Left colon (tissue), 2 donors: ENCODE measurements at places on chromosomes 4 and X. TPM values are rescaled to one million over a fixed set of nuclear protein-coding genes. Genes with fewer than 3 reads are reported as not detected.

DNA sequence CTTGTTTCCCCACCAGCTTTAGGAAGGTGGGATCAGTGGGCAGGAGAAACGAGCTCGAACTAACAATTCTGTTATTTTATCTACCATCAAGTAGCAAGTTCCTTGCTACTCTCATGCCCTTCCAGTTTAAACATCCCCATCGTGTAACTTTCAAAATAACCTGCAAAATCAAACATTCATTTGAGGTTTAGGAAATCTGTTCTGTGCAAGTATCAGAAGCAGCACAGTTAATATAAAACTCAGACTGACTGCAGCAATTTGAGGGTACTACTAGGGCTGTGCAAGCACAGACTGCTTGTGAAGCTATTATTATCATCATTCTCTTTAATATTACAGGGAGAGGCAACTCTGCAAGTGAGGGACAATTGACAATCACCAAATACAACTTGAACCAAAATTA lies 48.0 kb downstream of the CHST7 start:
- DNase-seq: no peak

- DNase-seq: no peak
Measured at GRCh38 chrX:38898261-38898660, 97.0 kb downstream of the MID1IP1 start.

DNA sequence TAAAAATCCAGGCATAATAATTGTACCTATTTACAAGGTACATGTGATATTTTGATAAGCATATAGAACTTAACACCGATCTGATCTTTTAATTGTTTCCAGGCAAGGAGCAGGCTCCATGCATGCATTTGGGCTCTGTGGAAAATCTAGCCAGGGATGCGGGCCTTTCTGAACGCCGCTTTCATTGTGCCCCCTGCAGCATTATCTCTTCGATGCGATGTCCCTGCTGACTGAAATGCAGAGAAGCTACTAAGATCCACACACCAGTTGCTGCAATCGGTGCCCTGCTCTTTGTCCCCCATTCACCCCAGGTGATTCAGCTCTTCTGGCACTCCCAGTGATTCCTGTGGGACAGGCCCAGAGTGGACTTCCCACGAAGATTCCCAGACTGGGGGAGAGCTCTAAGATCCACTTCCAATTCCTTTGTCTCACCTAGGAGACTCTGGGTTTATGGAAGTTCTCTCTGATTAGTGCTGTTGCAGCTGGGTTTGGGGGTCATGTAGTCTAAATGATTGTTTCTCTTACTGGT lies 254.3 kb upstream of the AGA start:
- DNase-seq: no peak

DYNLT3 gene
- total RNA-seq: 21.0 TPM

NCAPG gene
- total RNA-seq: 4.4 TPM

NOCT gene
- total RNA-seq: 9.2 TPM

GRCh38 chr4:136743238-136743637 lies 789.1 kb downstream of the PCDH18 start:
- DNase-seq: no peak

PRR32 gene
- not detected for total RNA-seq

GRCh38 chr4:76709772-76710090 lies 188.2 kb downstream of the SOWAHB start:
- no peak for DNase-seq

DNA sequence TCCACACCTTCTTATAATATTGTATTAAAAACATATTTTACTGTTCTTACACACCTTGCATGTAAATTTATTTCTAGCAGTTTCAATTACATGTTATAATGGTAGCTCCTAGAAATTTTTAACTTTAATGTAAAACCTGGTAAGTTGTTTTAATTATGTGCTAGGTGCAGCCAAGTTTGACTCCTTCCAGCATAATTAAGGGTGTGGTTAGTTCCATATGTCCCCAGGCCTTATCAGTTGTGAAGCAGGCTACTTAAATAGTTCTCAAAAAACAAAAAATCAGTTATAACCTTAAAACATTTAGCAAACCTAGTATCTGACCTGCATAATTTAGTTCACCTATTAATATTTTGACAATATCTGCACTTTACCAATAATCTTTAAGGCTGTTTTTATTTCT lies 26.9 kb upstream of the PASD1 start:
- DNase-seq: no peak

EFHC2 gene
- total RNA-seq: 1.9 TPM

CLDN2 gene
- 0.20 TPM for total RNA-seq

FAM133A gene
- not detected for total RNA-seq

GRCh38 chr4:52568351-52568750 lies 90.8 kb downstream of the USP46 start:
- DNase-seq: no peak

ETDB gene
- not detected for total RNA-seq

- no peak for DNase-seq
Measured at GRCh38 chr4:94798808-94799207, 41.1 kb downstream of the BMPR1B start.

SH2D1A gene
- total RNA-seq: 0.34 TPM

NRK gene
- 0.34 TPM for total RNA-seq

GRCh38 chrX:34778916-34779315 lies 121.8 kb upstream of the TMEM47 start:
- no peak for DNase-seq

GUCY1B1 gene
- 6.9 TPM for total RNA-seq
